ENCODE measurements at places on chromosomes 2 and 18. TPM values are rescaled to one million over a fixed set of nuclear protein-coding genes. Genes with fewer than 3 reads are reported as not detected.

DNA sequence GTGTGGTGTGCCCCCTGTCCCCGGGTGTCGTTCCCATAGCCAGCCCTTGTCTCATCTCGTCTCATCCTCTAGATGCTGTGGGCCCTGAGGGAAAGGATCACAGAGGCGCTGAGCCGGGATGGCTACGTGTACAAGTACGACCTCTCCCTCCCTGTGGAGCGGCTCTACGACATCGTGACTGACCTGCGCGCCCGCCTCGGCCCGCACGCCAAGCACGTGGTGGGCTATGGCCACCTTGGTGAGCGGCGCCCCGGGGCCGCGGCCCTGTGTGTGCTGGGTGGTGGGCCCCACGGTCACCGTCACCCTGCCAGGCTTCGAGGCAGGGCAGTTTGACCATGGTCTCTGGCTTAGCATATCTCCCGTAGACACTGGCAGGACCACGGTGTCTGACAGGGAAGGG is 20.8 kb upstream of the GAL3ST2 start:
- H3K27me3 ChIP-seq, result no peaks in the 10 kb centered on the region
- H3K4me3 ChIP-seq, result no peak overlapping the region
- peaks cover 61% of the 10 kb centered on the region for H3K36me3 ChIP-seq
- no peak for DNase-seq
- H3K4me1 ChIP-seq, result peaks cover under 1% of the 10 kb centered on the region
- H3K27ac ChIP-seq, result no peak overlapping the region

- no peaks in the 10 kb centered on the region for H3K27me3 ChIP-seq
- H3K36me3 ChIP-seq, result no peaks in the 10 kb centered on the region
- no peak for DNase-seq
Observed at GRCh38 chr2:64303250-64303649, 150.7 kb upstream of the LGALSL start.

GRCh38 chr2:202703091-202703490 is 68.3 kb downstream of the FAM117B start:
- DNase-seq, result no peak
- H3K4me1 ChIP-seq, result peaks cover 69% of the 10 kb centered on the region
- peak overlapping the region; percentile 38 for H3K27ac ChIP-seq
- peaks cover 30% of the 10 kb centered on the region for H3K36me3 ChIP-seq
- no peak overlapping the region for H3K4me3 ChIP-seq

- H3K4me1 ChIP-seq, result no peaks in the 10 kb centered on the region
- DNase-seq, result no peak
- H3K27ac ChIP-seq, result no peak overlapping the region
- H3K36me3 ChIP-seq, result no peaks in the 10 kb centered on the region
- H3K27me3 ChIP-seq, result peaks cover 5% of the 10 kb centered on the region
- no peak overlapping the region for H3K4me3 ChIP-seq
Observed at GRCh38 chr2:145021962-145022665, 502.2 kb upstream of the ZEB2 start.

KDSR gene
- total RNA-seq, result 50.6 TPM

- no peaks in the 10 kb centered on the region for H3K36me3 ChIP-seq
- DNase-seq, result no peak
- peak overlapping the region; percentile 87 for H3K27ac ChIP-seq
- no peaks in the 10 kb centered on the region for H3K27me3 ChIP-seq
Observed at GRCh38 chr18:36025025-36025424, 42.3 kb downstream of the RPRD1A start.

DNA sequence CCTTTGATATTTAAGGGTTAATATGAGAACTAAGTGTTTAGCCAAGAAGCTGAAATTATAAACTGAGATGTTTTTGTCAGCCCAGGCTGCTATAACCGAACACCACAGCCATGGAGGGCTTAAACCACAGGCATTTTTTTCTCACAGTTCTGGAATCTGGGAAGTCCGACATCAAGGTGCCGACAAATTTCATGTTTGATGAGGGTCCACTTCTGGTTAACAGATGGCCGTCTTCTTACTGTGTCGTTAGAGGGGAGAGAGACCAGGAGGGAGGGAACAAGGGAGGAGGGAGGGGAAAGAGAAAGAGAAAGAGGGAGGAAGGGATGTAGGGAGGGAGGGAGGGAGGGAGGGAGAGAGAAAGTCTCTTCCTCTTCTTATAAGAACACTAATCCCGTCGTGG is 6.5 kb upstream of the CNDP2 start:
- no peak overlapping the region for H3K4me3 ChIP-seq
- no peak overlapping the region for H3K27ac ChIP-seq
- H3K27me3 ChIP-seq, result no peaks in the 10 kb centered on the region
- H3K4me1 ChIP-seq, result peaks cover 13% of the 10 kb centered on the region
- DNase-seq, result no peak
- no peaks in the 10 kb centered on the region for H3K36me3 ChIP-seq

DNA sequence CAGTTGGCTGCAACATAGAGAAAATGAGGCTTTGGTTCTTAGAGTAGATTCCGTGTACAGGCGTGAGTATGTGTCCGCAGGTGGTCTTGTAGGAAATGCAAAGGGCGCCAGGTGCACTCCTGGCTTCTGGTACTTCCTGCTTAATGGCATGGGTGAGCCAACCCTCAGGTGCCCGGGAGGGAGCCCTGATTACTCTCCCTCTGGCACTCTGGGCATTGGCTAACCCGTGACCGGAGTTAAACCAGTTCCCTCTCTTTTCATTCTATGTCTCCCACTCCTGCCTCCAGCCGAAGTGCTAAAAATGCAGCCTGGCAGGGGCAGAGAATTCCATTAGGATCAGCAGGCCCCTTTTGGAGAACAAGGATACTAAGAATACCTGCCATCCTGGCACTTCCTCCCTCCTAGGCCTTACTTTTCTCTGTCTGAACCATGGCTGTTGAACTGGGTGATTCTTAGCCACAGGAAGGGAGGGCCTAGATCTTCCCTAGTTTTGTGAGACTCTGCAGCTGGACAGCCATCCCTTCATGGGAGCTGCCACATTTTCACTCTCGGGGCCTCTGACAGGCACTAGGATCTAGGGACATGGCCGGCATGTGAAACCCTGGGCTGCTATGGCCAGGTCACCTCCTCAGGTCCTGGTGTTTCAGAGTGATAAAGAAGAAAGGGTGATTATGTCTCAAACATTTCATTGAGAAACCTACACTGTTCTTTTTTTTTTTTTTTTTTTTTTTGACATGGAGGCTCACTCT is 6.5 kb downstream of the MERTK start:
- peaks cover 7% of the 10 kb centered on the region for H3K4me1 ChIP-seq
- no peaks in the 10 kb centered on the region for H3K27me3 ChIP-seq
- DNase-seq, result no peak
- H3K27ac ChIP-seq, result no peak overlapping the region

DNA sequence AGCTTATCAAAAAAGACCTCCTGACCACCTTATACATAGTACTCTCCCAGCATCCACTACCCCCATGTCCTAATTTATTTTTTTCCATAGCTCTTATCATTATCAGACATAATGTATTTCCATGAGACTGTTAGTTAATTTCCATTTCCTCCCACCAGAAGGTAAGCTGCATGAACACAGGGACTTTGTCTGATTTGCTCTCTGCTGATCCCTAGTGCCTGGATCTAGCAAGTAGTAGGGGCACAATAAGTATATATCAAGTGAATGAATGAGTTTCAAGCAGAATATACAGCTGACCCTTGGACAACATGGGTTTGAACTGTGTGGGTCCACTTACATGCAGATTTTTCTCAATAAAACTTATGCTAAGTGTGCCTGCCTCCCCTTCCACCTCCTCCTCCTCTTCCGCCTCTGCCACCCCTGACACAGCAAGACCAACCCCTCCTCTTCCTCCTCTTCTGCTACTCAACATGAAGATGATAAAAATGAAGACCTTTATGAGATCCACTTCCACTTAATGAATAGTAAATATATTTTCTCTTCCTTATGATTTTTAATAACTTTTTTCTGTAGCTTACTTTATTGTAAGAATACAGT is 53.8 kb downstream of the CTAGE1 start:
- H3K4me1 ChIP-seq, result no peaks in the 10 kb centered on the region

SLC25A52 gene
- not detected for total RNA-seq

SLC9A2 gene
- total RNA-seq, result not detected

All from naive thymus-derived CD8-positive, alpha-beta T cell (primary cell).